ENCODE measurements at places on chromosomes 6 and 20.

GRCh38 chr20:16801919-16802651, 53.9 kb downstream of the OTOR start:
- no peak for DNase-seq

GRCh38 chr6:34562861-34563512, 6.9 kb upstream of the SPDEF start:
- no peak for DNase-seq

DNA sequence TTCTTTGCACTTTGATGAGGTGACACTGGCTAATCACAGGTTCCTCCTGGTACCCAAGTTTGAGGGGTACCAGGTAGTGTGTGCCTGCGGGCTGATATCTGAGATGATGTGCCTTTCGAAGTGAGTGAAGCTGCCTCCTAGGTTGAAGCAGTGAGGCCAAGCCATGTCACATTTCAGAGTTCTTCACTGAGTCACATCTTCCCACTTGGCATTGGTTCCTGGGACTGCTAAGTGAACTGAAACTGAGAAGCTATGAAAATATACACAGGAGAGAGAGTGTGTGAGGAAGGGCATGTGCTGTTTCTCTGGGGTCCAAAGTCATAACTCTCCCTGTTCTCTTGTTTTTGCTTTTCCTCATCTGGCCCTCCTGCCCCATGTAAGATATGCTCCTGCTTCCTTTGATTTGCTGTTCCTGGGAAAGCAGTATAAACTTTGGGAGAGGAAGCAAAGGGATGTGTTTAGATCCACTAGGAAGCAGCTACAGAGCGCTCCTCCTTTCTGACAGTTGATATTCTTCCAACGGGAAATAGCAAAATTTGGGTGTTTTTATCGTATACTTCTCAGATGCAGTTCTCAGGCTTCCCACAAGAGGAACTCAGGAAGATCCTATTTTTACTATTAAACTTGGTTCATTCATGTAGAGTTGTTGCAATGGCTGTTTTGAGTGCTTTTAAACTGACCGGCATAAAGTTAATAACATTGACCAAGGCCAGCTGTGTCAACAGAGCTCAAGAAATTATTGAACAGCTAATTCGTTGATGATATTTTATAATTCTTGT, 153.7 kb downstream of the MOXD1 start:
- DNase-seq, result no peak

GRCh38 chr20:47972916-47973309, 187.6 kb upstream of the SULF2 start:
- DNase-seq, result no peak

GRCh38 chr6:141421378-141421777, 711.3 kb upstream of the GJE1 start:
- no peak for DNase-seq

- DNase-seq, result no peak
Measured at GRCh38 chr20:23112595-23112994, 26.5 kb upstream of the CD93 start.

GRCh38 chr6:138517635-138518034, 18.3 kb upstream of the NHSL1 start:
- DNase-seq, result peak; percentile 25

- no peak for DNase-seq
Measured at GRCh38 chr20:60117065-60117464, 158.8 kb downstream of the CDH26 start.

- DNase-seq, result no peak
Measured at GRCh38 chr6:36019167-36019566, 5.3 kb downstream of the SLC26A8 start.

- no peak for DNase-seq
Measured at GRCh38 chr20:15875446-15875845, 697.8 kb downstream of the KIF16B start.

DNA sequence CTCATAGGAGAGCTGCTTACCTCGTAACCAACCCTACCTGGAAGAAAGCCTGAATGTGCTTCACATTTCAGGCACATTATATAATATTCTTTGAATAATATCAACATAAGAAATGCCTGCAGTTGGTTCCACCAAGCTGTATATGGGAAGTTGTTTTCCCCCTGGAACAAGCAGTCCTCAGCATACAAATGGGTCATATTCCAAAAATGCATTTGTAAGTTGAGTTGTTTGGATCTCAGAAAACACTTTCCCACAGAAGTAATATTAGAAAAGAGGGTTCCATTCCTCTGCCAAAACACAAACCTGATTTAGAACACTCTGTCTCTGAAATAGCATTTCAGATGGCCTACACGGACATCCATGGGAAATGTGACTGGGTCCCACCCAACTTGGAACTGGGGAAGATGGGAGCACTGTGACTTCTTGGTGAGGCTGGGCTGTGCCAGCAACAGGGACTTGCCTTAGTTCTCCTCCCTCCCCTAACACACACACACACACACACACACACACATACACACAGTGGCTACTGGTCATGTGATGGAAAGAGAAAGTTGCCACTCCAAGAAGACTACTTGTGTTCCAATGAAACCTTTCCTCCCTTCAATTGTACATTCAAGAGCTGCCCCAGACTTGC, 11.4 kb upstream of the RCAN2 start:
- DNase-seq, result no peak

DNA sequence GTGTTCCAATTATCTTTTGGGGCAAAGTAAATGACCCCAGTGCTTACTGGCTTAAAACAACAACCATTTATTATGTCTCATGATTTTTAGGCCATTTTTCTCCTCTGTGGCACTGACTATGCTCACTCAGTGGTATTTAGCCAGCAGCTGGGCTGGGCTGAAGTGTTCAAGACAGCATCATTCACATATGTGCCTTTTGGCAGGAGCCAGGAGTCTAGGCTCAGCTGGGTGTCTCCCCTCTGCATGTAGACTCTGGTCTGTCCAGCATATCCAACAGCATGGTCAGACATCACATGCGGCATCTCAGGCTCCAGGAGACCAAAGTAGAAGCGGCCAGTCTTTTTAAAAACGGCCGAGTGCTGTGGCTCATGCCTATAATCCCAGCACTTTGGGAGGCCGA, 120.3 kb upstream of the TOP1 start:
- DNase-seq, result no peak

All from stimulated activated CD4-positive, alpha-beta T cell treated with anti-CD3 and anti-CD28 coated beads, Interleukin-12 subunit alpha, Interleukin-12 subunit beta, amount 100 ng/mL, for 24 hours (primary cell).